HFFc6 (cell line): ENCODE measurements at places on chromosomes 6 and 20.

- peak; percentile 47 for DNase-seq
Measured at GRCh38 chr6:72619883-72620696, 1.8 kb upstream of the KCNQ5 start.

- DNase-seq: no peak
Measured at GRCh38 chr6:162468326-162468725, 259.2 kb downstream of the PRKN start.

DNA sequence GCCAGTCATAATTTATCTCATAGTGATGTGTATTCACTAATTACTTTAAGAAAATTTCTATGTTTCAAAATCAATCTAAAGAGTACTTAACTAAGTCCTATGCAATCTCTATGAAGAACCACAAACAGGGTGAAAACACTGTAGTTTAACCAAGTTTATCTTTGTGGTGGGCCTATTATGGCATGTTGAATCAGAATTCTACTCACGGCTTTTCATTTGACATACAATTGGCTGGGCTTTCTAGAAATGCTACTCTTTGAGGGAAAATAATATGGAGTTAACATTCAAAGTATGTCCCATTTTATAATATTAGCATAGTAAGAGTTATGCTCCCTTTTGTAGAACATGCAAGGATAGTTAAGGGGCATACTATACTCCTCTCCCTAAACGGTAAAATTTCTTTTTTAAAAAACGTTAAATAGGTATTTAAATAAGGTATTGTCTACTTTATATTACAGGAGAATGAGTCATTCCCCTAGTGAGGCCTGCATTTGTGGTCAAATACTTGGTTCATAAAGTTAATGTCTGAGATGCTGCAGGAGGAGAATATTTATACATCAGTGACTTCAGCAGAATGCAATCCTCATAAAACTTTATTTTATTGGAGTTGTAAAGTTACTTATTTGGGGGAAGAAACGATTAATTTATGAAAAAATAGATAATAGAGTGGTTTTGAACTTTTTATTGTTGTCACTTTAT, 1.8 kb downstream of the MOXD1 start:
- DNase-seq: peak; percentile 85

- DNase-seq: peak; percentile 12
Measured at GRCh38 chr6:70520575-70520974, 46.2 kb upstream of the SDHAF4 start.

GRCh38 chr6:42901538-42901957, 14.3 kb upstream of the PTCRA start:
- peak; percentile 78 for DNase-seq

- DNase-seq: no peak
Measured at GRCh38 chr20:19564261-19564660, 193.8 kb upstream of the RIN2 start.

DNA sequence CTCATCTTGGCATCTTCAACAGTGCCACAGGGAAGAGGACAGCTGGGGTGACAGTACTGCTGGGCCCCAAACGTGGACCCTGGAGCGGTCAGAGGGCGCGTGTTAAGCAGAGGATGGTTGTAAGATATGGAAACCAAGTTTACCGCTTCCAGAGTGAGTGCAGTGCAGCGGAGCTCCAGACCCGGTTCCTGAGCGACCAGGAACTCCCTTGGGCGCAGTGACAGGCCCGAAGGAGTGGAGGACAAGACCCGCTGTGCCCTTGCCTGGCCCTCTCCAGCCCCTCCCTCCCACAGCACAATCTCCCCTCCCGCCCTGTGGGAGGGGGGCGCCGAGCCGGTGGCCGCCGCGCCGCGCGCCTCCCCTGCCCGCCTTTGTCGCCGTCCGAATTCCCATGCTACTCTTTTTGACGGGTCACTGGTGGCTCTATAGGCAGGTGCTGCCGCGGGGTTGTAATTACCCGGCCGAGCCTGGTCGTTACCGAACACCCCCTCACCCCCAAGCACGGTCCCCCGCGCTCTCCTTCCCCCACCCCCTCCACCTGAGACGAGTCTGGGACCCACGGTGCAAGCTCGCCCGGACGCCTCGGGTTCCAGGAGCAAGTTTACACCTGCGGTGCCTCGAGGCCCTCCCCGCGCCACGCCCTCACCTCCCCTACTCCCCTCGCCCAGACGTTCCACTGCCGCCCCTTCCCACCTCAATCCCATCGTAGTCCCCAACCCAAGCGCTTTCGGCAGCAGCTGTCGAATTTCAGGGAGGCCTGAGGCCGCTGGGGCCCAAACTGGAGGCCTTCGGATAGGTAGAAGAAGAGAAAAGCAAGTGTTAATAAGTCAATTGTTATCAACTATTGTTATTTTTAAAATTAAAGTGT, 3.9 kb downstream of the NR2E1 start:
- no peak for DNase-seq

DNA sequence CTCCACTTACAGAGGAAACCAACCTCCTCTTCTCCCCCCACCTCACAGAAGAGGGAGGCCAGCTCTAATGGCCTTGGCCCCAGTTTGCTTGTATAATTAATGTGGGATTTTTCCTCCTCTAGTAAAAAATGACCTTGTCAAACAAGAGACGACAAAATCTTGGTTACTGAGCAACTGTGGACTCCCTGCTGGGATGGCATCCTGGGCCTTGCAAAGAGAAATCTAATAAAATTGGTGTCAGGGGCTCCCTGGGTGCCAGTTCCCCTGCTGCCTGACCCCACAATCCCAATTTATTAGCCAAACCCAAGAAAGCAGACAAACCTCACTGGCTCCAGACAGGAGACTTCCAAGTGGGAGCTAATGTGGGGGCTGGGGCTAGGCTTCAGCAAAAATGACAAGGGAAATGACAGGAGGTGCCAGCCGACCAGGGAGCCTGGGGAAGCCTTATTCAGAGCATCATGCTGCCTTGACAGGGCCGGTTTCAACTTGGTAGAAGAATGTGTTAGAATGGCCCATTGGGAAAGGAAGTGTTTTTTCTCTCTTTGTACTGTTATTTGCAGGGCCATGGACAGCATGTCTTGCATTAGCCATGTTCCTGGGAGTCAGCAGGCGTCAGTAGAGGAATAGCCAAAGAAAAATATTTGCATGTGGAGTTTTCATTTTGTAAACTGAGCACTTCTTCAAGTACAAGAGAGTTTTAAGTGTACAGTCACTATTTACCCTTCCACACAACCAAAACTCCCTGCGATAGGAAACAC, 816.9 kb downstream of the DHX35 start:
- DNase-seq: no peak

- no peak for DNase-seq
Measured at GRCh38 chr20:53224851-53225250, 252.7 kb downstream of the TSHZ2 start.

DNA sequence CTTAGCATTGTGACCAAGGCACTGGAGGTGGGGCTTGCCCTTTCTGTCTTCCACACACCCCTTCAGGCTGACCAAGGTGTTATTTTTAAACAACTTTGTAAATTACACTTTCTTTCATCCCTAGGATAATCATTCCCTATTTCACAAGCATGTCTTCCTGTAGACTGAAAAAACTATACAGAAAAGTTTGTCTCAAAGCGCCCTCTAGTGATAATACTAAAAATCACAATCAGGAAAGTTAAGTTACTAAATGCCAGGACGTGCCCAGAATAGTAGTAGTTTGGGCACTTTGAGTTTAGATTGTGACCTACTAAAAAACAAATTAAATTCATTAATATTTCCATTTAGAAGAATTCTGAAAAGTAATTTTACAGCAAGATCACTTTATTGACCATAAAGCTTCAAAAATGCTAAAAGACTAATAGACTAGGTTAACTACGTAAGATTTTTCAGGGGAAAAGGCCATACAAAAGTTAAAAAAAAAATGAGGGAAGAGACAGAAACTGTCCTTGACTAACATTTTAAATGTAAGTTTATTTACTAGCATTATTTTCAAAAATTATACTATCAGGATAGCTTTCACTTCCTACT, 123.3 kb upstream of the DUSP22 start:
- DNase-seq: peak; percentile 55

GRCh38 chr20:30602424-30602823, 655.0 kb upstream of the DEFB115 start:
- DNase-seq: no peak

- DNase-seq: peak; percentile 6
Measured at GRCh38 chr20:47440857-47441773, 60.6 kb upstream of the NCOA3 start.

- DNase-seq: no peak
Measured at GRCh38 chr20:60402189-60403058, 444.2 kb downstream of the CDH26 start.

DNA sequence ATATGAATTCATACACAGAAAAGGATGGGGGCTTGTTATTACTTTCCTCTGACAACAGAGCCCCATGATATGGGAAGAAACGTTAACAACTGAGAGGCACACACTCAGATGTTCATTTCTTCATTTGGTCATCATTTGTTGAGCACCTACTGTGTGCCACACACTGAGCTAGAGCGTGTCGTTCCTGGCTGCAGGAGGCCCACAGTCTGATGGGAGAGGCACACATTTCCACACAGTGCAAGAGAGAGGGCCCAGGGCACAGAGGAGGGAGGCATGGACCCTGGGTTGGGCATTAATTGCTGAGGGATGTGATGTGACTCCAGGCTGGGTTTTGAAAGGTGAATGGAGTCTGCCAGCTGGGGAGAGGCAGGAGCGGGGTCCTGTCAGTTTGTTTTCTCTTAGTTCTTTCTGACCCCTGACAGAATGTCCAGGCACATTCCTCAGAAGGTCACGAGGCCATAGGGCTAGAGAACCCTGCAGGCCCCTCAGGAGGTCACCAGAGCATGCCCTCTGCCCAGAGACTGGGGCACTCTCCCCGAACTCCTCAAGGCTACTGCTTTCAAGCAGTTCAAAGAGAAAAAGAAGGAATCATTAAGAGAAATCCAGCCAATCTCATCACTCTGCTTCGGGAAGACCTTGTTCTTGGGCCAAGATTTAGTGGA, 216.2 kb downstream of the UST start:
- DNase-seq: no peak

DNA sequence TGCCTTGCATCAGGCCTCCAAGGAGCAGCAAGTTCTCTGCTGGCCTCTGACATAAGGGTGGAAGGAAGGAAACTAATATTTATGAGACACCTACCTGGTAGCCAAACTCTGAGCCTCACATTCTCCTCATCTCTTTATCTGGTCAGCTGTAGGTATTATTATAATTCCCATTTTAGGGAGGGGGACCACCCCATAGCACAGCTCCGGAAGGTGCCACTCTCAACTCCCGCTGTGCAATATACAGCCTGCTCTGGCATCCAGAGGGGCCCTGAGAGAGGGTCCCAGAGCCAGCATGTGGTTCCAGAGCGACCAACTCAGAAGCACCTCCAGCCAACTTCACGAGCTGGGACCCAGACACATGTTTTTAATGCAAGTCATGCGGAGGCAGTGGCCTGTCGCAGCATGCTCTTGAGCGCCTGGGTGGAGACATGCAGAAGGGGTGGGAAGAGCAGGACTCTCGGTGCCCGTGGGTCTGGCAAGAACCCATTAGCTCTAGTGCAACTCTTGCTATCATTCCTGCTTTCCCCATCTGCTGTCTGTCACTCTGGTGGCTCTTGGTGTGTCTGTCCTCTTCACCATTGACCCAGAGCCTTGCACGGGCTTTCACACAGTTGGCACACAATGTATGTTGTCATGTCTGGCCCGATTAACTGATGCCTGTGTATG, 15.0 kb upstream of the MYMX start:
- DNase-seq: no peak

DNA sequence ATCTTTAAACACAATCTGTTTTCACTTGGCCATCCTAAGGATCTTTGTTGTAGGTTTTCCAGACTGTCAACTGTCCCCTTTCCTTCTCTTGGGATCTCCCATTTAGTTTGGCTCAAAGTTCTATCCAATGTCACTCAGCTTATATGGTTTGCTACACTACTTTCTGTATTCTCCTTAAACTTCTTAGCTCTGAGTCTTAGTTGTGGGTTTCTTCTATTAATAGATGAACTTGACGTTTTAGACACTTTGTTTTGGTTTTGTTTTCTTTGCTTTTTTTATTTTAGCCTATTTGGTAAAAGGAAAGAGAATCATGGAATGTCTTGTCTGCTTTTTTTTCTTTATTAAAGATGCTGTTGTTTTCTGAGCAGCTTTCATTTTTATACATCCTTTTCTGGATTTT, 11.4 kb downstream of the RMND1 start:
- no peak for DNase-seq

GRCh38 chr20:3071610-3072529, at the start of gene OXT:
TSS of gene OXT (plus strand) at chr20:3071620. CDS start at chr20:3071656, 36 bp downstream.
- DNase-seq: no peak

DNA sequence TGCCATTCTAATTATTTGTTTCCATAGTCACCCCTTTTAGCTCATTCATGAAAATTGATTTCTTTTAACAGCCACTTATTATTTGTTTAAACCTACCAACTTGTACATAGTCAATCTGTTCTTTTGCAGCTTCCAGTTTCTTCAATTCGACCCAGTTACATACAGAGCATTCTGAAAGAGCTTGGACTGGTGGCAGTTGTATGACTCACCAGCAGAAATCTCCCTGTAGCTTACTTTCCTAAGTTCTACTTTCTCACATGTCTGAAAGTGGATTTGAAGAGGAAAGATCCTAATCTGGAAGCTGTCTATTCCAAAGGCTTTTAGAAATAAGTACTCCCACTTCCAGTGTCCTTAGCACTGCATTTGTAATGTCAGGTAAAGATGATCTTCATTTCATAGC, 447.9 kb downstream of the HTR1B start:
- DNase-seq: peak; percentile 55

DNA sequence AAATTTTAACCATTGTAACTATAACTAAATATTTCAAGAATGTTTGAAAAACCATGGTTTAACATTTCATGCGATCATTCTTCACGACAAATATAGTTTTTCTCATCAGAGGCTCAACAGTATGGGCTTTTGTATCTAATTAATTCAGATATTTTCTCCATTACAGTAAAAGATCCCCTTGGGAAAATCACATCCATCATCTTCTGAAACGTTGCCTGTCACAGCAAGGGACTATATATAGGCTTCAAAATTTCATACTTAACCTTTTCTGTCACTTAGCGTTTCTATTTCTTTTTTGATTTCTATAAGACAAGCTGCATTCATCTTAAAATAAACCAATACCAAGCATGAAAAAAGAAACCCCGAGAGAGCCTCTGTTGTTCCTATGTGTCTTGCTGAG, 710.0 kb downstream of the PRKN start:
- no peak for DNase-seq

- DNase-seq: no peak
Measured at GRCh38 chr20:41027366-41027765, 1.3 kb upstream of the TOP1 start.

- DNase-seq: no peak
Measured at GRCh38 chr20:57415771-57416170, 24.6 kb downstream of the RBM38 start.

GRCh38 chr20:38168791-38169589, 3.9 kb upstream of the TGM2 start:
- DNase-seq: no peak

- no peak for DNase-seq
Measured at GRCh38 chr20:33796263-33796906, 14.8 kb upstream of the CHMP4B start.

DNA sequence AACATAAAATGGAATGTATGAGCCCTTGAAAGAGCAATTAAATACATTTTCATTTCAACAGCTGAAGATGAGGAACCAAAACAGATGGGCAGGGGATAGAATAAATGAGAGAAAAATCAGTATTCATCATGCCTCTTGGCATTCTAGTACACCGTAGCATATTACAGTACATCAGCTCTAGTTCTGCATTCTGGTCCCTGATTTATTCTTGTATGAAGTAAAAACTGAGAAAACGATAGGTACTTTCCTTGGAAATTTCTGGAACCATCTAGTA, 349.4 kb downstream of the ARHGAP18 start:
- DNase-seq: no peak
